ENCODE measurements at places on chromosomes 1 and 21.
A peak's percentile ranks its signal among the peaks of the same experiment; 100 is the strongest.

DNA sequence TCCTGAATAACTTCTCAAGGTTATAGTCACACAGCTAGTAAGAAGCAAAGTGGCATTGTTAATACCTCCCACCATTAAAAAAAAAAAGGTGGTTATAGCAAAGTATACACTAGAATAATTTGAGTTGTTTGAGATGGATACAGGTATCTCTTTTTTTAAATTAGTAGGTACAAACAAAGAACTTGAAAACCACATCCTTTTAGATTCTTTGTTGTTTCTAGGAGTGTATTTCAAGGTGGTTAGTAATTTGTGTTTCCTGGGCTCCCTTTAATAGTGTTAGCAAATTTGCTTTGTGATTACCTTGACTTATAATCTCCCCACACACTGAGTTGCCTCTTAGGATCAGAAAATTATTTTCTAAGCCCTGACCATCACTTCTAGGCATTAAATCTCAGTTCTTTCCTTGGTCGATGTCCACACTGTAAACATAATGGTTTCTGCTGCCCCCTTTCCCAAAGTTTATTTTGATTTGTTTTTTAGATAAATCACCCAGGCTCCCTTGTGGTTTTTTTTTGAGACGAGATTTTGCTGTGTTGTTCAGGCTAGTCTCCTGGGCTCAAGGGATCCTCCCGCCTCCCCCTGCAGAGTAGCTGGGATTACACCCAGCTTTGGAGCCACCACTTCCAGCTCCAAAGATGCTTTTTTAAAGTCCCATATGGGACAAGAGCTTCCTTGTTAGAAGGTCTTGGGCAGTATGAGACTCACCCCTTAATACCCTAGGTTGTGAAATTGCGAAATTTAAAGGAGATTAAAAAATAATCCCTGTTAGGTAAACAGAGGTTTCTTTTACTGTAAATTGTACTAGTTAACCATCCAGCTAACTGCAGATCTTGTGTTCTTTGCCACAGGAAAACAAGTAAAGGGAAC is 6.2 kb downstream of the AKIRIN1 start:
- no peak overlapping the region for H3K4me3 ChIP-seq
- H3K27me3 ChIP-seq = no peaks in the 10 kb centered on the region
- DNase-seq = no peak
- peak overlapping the region; percentile 34 for H3K27ac ChIP-seq
- peaks cover 32% of the 10 kb centered on the region for H3K36me3 ChIP-seq

DNA sequence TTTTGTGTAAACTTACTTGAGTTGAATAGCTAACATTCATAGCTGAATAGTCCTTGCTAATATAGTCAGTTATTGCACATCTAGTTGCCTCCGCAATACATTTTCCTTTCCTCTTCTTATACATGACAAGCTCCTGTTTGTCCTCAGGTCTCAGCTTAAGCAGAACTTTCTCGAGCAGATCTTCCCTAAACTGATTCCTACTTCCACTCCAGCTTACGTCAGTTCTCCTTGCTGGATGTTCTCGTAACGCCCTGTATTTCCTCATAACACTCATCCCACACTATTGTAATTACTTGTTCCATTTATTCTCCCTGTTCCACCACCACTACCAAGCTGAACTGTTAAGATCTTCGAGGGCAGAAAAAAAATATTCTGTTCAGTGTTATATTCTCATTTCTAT is 15.1 kb upstream of the OMA1 start:
- H3K27me3 ChIP-seq = peaks cover 11% of the 10 kb centered on the region
- H3K4me3 ChIP-seq = no peak overlapping the region
- no peaks in the 10 kb centered on the region for H3K36me3 ChIP-seq
- no peaks in the 10 kb centered on the region for H3K4me1 ChIP-seq
- no peak for DNase-seq

DNA sequence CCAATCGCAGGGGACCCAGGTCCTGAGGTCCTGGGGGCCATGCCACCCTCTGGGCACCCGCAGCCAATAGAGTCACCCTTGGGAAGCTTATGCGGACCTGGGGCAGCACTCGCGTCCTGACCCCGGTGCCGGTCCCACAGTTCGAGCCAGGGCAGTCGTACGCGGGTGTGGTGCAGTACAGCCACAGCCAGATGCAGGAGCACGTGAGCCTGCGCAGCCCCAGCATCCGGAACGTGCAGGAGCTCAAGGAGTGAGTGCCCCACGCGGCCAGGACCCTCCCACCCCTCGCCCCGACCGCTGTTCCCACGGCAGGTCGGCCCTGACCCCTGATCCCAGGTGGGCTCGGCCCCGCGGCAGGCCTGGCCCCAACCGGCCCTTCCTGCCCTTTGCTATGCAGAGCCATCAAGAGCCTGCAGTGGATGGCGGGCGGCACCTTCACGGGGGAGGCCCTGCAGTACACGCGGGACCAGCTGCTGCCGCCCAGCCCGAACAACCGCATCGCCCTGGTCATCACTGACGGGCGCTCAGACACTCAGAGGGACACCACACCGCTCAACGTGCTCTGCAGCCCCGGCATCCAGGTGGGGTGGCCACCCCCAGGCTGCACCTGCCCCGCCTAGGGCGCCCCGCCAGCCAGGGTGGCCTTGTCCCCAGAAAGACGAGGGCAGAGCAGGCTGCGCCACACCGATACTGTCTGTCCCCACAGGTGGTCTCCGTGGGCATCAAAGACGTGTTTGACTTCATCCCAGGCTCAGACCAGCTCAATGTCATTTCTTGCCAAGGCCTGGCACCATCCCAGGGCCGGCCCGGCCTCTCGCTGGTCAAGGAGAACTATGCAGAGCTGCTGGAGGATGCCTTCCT is 20.5 kb downstream of the COL6A1 start:
- H3K4me3 ChIP-seq = no peak overlapping the region
- no peaks in the 10 kb centered on the region for H3K4me1 ChIP-seq
- no peak for DNase-seq
- H3K36me3 ChIP-seq = peaks cover 81% of the 10 kb centered on the region
- no peak overlapping the region for H3K27ac ChIP-seq
- no peaks in the 10 kb centered on the region for H3K27me3 ChIP-seq

GRCh38 chr21:35658242-35658641 is 402.1 kb downstream of the SETD4 start:
- H3K4me1 ChIP-seq = peaks cover 6% of the 10 kb centered on the region
- H3K27ac ChIP-seq = peak overlapping the region; percentile 30
- no peaks in the 10 kb centered on the region for H3K27me3 ChIP-seq
- DNase-seq = peak; percentile 89
- no peaks in the 10 kb centered on the region for H3K36me3 ChIP-seq

- no peaks in the 10 kb centered on the region for H3K36me3 ChIP-seq
- no peaks in the 10 kb centered on the region for H3K27me3 ChIP-seq
- H3K4me1 ChIP-seq = peaks cover 19% of the 10 kb centered on the region
- no peak for DNase-seq
These were observed 199.4 kb upstream of the CAMK1G start for GRCh38 chr1:209383907-209384709.

DNA sequence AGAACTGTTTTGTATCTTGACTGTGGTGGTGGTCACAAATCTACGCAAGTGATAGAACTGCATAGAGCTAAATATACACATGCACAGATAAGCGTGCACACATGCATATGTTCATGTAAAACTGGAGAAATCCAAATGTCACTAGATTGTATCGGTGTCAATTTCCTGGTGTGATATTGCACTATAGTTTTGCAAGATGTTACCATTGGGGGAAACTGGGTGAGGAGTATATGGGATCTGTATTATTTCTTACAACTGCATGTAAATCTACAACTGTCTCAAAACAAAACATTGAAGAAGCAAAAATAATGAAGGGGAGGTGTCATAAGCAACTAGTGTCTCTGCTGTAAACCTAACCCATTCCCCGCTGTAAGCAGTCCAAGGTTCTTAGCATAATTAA is 30.2 kb downstream of the FAM163A start:
- peaks cover 20% of the 10 kb centered on the region for H3K27me3 ChIP-seq
- no peak overlapping the region for H3K4me3 ChIP-seq
- no peak overlapping the region for H3K27ac ChIP-seq
- no peak for DNase-seq
- H3K36me3 ChIP-seq = no peaks in the 10 kb centered on the region

- DNase-seq = no peak
- H3K4me1 ChIP-seq = peaks cover 20% of the 10 kb centered on the region
- no peaks in the 10 kb centered on the region for H3K36me3 ChIP-seq
- H3K27ac ChIP-seq = no peak overlapping the region
These were observed 19.8 kb upstream of the SARS1 start for GRCh38 chr1:109193653-109194590.

GRCh38 chr1:33692206-33693188 is 171.4 kb upstream of the HMGB4 start:
- no peaks in the 10 kb centered on the region for H3K27me3 ChIP-seq
- H3K27ac ChIP-seq = no peak overlapping the region
- no peak for DNase-seq
- no peaks in the 10 kb centered on the region for H3K36me3 ChIP-seq
- no peaks in the 10 kb centered on the region for H3K4me1 ChIP-seq

GRCh38 chr1:113742515-113742914 is 16.8 kb downstream of the PHTF1 start:
- H3K4me1 ChIP-seq = no peaks in the 10 kb centered on the region
- H3K27me3 ChIP-seq = no peaks in the 10 kb centered on the region
- DNase-seq = peak; percentile 11
- no peak overlapping the region for H3K27ac ChIP-seq

DNA sequence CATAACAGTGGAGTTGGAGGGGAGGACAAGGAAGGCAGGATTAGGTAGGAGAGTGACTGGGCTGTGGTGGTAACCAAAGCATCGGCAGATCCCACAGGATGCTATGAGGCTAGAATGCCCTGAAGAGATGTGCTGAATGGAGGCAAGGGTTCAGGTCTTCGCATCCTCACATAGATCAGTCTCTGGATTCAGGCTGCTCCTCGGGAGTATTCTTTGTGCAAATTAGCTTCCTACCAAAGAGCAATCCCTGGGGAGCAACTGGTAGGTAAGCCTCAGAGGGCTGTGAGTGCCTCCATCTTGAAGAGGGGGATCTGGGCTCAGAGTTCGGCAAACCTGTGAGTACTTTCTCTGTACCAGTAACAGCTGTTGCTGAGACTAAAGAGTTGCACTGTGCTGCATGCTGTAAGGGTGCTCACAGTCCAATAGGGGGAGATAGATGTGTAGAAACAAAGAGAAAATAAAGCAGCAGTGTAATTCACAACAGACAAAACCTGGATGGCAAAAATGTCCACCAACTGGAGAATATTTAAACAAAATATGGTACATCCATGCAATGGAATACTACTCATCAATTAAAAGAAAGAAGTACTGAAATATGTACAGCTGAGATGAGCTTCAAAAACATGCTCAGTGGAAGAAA is 322.4 kb upstream of the DEPDC1 start:
- H3K4me3 ChIP-seq = no peak overlapping the region
- H3K36me3 ChIP-seq = no peaks in the 10 kb centered on the region
- no peak overlapping the region for H3K27ac ChIP-seq

GRCh38 chr1:18097206-18097605 is 10.4 kb upstream of the IGSF21 start:
- H3K36me3 ChIP-seq = no peaks in the 10 kb centered on the region
- DNase-seq = no peak
- H3K27ac ChIP-seq = no peak overlapping the region
- peaks cover 3% of the 10 kb centered on the region for H3K27me3 ChIP-seq
- no peak overlapping the region for H3K4me3 ChIP-seq
- H3K4me1 ChIP-seq = no peaks in the 10 kb centered on the region

DNA sequence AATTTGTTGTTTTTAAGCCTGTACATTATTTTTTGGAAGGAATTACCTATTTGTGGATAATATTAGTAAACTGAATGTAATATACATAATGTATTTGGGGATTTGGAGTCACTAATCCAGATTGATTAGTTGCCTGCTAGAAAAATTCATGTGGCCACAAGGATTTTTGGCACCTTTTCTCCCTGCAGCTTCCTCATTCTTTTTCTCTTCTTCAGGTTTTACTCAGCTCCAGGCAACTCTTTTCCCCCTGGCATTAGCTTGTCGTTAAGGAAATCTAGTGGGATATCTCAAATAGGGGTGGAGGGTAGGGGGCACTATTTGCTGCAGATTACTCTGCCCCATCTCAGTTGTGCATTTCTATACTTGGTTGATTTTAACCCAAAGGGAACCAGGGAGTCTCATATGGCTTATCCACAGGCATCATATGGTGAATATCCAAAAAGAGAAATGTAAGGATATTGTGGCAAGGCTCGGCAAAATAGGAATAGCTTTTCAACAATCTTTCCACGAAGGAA is 203.1 kb downstream of the NFIA start:
- no peaks in the 10 kb centered on the region for H3K36me3 ChIP-seq
- no peaks in the 10 kb centered on the region for H3K4me1 ChIP-seq
- no peaks in the 10 kb centered on the region for H3K27me3 ChIP-seq
- DNase-seq = no peak

DNA sequence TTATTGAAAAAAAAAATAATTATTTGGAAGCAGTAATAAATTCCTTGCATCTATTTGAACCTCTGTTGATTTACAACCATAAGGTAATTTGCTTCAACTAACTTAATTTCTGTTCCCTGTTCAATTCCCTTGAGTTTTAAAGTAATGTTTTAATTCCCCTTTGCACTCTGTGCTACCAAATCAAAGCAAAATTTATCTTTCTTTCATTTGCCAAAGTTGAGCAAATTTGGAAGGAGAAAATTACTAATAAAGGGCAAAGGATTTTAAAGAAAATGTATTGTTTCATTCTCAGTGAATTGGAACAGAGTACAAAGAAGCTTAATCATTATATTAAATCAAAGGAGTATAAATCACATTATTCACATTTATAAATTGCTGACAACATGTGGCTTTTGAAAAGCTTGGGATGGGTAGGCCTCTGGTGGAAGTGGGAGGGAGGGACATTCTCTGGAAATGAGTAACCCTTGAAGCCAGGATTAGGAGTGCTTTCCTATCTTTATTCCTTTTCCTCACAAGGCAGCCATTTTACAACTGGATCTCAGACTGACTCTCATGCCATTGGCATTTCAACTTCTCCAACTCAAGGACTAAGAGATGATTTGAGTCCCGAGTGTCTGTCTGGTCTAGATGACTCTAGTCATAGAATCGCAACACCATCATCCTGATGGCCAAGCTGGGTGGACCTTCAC is 331.6 kb upstream of the DUSP10 start:
- H3K27me3 ChIP-seq = no peaks in the 10 kb centered on the region
- H3K4me3 ChIP-seq = no peak overlapping the region
- H3K4me1 ChIP-seq = peaks cover 6% of the 10 kb centered on the region
- 0 out of 2 replicates have a peak overlapping the region, but pooled peaks have one; percentile 26 for H3K27ac ChIP-seq
- H3K36me3 ChIP-seq = no peaks in the 10 kb centered on the region

DNA sequence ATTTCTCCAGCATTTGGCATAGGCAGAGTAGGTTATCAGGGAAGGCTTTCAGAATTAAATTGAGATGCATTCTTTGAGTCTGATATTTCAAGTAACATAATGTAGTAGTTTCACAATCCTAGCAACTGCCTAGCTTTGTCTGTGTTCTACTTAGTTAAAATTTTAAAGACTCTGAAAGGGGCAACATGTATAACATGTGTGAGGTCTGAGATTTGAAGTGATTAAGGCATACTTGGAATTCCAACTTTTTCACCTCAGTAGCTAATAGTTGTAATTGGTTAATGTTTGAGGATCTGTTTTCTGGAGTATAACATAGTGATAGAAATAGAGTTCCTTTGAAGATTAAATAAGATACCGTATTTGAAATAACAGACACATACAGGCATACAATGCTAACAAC is 335.2 kb upstream of the BEND5 start:
- H3K4me3 ChIP-seq = no peak overlapping the region
- no peak for DNase-seq
- no peaks in the 10 kb centered on the region for H3K27me3 ChIP-seq

GRCh38 chr1:118158924-118159323 is 26.1 kb downstream of the SPAG17 start:
- H3K4me3 ChIP-seq = no peak overlapping the region
- peaks cover 2% of the 10 kb centered on the region for H3K27me3 ChIP-seq
- no peaks in the 10 kb centered on the region for H3K36me3 ChIP-seq
- H3K4me1 ChIP-seq = no peaks in the 10 kb centered on the region
- DNase-seq = peak; percentile 76
